ENCODE measurements at places on chromosomes 1 and 21.

DNA sequence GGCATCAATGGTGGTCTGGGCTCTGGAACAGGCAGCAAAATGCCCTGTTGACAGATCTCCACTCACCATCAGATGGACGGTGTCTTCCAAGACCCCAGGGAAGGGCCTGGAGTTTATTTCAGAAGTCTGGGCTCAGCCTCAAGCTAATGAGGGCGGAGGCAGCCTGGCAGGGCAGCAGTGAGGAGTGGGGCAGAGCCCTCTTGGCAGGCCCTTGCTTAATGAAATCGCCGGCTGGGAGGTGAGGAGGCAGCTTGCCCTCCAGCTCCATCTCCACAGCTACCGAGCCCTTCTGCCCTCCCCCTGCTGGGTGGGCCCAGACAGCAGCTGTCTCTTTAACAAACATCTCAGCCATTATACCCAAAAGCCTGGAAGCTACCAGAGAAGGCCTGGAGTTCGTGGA is 22.0 kb upstream of the GRIK3 start:
- no peak for DNase-seq

DNA sequence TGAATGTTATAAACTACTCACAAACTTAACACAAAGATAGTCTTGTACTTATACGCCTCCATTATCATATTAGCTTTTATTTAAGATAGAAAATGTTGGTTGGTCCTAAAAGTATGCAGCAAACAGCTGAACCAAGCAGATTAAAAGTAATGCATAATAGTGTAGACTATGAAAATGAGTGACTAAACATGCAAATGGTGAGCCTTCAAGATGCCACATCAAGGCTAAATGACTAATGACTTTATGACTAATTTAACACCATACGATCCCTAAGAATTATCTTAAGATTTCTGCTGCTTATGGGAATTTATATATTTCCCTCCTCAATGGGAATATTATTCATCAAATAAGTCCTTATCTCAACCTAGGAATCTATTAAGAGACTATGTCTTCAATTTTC is 4.6 kb downstream of the GPATCH2 start:
- DNase-seq: no peak

- no peak for DNase-seq
Measured at GRCh38 chr1:69527273-69527672, 40.4 kb upstream of the LRRC7 start.

DNA sequence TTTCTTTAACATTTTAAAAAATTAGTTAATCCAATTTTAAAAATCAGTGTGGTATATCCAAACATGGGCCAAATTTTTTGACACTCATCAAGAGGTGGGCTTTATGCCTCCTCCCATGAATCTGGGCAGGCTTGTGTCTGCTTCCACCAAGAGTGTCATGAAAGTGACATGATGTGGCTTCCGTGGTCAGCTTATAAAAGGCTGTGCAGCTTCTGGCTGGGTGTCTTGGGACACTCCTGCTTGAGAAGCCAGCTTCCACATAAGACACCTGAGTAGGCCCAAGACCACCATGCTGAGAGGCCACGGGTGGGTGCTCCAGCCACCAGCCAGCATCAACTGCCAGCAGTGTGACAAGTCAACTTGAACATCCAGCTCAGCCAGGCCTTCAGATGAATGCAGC is 74.3 kb upstream of the RUNX3 start:
- DNase-seq: no peak

GRCh38 chr1:169363046-169363730 is 4.4 kb downstream of the NME7 start:
- no peak for DNase-seq

- DNase-seq: no peak
Measured at GRCh38 chr21:28268685-28269084, 724.0 kb downstream of the LTN1 start.

- no peak for DNase-seq
Measured at GRCh38 chr1:146001709-146002108, 5.3 kb upstream of the TXNIP start.

DNA sequence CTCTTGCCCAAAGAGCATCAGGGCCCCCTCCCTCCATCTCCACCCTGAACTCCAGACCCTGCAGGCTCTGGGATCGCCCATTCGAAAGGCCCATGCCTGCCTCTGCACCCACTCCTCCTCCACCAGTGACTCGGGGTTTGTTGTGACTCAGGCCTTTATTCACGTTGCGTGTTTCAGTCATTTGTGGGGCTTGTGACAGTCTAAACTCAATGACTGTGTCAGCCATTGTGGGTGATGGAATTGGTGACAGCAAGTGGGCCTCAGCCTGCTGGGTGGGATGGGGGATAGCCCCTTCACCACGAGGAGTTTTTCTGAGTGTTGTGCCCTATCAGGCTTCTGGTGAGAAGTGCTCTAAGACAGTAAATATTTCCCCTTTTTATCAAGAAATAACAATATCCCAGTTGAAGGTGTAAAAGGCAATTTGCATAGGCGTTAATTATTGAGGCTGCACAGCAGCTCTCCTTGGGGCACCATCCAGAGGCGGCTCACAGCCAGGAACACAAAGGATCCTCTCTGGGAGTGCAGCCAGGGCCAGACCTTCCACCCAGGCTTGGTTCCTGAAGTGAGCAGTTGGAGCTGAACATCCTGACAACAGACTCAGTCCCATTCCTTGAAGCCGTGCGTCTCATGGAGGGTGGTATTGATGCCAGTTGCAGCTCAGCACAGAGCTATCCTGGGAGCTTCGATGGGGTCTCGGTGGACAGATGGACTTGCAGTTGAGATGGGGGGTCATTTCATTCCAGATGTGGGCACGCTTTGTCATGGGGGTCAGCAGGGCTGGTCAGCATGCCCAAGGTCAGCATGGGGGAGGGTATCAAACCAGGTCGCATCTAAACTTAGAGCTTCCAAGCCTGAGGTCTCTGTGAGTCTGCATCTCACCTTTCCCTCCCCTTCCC is 135.6 kb upstream of the CACNA1E start:
- no peak for DNase-seq

- DNase-seq: no peak
Measured at GRCh38 chr21:42467140-42467983, 28.7 kb downstream of the RSPH1 start.

DNA sequence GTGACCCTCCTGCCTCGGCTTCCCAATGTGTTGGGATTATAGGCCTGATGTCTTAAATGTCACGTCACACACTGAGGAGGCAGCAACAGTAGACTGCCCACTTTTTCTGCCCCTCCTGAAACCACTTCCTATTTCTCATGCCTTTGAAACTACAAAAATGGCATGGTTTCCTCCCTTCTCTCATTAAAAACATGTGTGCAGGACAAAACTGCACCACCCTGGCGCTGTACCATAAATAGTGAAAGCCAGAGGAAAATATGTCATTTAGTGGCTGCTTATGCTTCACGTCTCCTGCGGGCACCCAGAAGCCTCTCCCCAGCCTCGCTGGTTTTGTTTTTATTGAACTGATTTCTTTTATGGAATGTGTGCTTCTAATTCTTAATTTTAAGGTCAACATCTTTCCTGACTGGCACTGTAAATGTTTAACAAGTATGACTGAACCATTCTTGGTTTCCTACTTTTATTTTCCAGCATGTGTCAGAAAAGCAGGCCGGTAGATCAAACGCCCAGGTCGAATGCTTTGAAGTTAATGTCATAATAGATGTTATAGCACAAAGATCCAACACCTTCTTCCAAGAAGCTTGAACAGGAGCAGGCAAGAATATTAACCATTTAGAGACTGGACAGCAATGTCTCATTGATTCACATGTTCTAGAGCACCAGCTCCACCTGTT is 59.6 kb upstream of the C1orf87 start:
- no peak for DNase-seq

- no peak for DNase-seq
Measured at GRCh38 chr1:231442735-231443134, 20.6 kb upstream of the EGLN1 start.

DNA sequence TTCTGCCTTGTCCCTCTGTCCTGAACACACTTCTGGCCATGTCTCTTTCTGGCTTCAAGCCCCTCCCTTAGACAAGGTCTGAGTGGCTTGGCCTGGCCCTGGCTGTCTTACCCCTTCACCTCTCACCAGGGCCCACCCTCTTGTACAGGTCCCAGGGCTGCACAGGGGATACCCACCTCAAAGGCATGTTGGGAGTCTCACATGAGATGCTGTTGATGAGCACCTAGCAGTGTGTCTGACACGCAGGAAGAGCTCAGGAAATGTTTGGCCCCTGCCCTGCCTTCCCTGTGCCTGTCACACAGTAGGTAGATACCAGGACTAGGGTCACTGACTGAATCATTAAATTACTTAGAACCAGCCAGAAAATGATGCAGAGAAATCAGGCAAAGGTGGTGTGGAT is 16.6 kb downstream of the ZNF362 start:
- DNase-seq: no peak

DNA sequence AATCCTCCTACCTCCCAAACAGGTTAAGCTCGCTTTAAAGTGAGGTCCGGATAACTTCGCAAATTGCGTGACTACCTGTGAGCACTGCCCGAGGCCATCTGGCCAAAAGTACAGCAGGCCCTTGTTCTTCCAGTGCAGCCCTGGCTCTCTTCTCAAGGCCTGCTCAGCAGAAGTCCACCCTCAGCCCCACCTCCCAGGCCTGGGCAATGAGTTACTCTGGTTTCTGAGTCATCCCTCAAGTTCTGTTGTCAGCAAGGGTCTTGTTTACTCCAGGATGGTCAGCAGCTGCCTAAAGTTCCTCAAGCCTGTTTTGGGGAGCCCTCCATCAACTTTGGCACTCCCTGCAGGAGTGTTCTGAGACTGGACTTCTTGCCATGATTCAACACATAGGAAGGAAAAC is 101.7 kb downstream of the BCAR3 start:
- no peak for DNase-seq

GRCh38 chr1:26696119-26696653 is 371 bp downstream of the ARID1A start:
- no peak for DNase-seq

GRCh38 chr1:4838231-4838630 is 183.8 kb downstream of the AJAP1 start:
- DNase-seq: no peak

DNA sequence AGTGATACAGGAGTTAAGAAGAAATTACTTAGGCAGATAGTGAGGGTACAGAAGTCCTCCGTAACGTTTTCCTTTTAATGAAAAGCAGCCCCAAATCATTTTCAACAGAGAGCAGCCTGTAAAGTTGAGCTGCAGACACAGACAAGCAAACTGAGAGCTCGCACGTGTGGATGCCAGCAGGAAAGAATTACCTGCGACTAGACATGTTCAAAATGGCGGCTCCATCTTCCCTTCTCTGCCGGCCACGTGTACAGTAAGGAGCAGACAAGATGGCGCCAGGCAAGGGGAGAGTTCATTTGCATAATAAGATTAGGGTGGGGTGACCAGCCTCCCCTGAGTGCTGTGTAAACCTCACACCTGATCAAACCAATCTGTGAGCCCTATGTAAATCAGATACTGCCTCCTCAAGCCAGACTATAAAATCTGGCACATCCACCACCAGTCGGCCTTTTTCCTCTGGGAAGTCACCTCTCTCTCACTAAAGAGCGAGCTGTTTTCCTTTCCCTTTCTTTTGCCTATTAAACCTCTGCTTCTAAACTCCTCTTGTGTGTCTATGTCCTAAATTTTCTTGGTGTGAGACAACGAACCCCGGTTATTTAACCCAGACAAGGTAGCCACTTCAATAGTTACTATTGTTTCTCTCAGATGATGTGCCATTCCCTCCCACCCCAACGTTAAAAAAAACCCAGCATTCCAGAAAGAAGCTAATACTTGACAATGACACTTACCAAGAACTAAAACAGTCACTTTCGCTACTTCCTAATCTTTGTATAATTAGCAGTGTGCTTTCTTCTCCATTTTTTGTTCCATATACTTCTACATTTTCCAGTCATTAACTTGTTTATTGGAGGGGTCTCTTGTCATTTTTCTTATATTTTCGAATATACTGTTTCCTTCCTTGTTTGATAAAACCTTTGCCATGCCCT is 27.4 kb downstream of the DUSP10 start:
- no peak for DNase-seq

DNA sequence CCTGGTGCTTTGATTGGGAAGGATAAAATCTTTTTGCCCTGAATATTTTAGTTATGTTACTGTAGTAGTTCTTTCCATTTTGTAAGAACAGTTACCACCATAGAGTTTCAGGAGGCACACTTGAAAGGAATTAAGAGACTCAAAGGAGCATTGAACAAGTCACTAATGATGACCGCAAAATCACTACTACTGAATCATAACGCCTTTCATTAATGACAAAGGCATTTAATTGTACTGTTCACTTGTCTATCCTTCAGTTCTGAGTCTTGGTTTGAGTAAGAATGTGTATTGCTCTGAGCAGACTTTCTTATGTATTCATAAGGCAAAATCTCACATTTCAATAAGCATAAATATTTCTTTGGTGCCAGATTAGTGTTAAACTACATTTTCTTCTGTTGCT is 24.9 kb downstream of the LHX9 start:
- DNase-seq: no peak

DNA sequence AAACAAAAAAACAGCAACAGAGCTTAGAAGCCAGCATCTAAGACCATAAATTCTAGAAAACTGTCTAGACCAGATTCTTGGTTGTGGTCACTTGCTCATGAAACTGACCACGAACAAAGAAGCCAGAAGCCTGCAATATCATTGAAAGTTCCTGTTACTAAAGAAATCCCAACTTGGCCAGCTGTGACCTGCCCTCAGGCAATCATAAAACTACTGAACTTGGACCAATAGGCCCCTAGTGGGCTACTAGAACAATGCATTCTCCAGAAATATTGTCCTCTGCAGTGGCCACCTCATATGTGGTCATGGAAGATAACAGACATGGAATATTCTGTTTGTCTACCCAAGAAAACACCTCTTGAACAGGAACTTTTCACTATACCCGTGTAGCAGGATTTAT is 87.7 kb downstream of the SPATA17 start:
- no peak for DNase-seq

GRCh38 chr1:152582647-152583046 is 2.3 kb upstream of the LCE3D start:
- DNase-seq: no peak

- DNase-seq: no peak
Measured at GRCh38 chr1:245091818-245092637, 62.8 kb upstream of the KIF26B start.

DNA sequence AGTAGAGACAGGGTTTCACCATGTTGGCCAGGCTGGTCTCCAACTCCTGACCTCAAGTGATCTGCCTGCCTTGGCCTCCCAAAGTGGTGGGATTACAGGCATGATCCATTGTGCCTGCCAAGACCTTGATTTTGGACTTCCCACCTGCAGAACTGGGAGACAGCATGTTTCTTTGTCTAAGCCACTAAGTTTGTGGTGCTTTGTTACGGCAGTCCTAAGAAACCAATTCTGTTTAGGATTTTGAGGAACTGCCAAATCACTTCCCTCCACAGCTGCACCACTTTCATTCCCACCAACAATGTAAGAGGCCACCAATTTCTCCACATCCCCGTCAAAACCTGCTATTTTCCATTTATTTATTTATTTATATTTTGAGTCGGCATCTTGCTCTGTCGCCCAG is 46.1 kb downstream of the CHAF1B start:
- no peak for DNase-seq

GRCh38 chr1:177448036-177448615 is 277.4 kb downstream of the BRINP2 start:
- no peak for DNase-seq

- no peak for DNase-seq
Measured at GRCh38 chr21:33339135-33339534, 14.4 kb downstream of the IFNAR1 start.

- DNase-seq: no peak
Measured at GRCh38 chr21:35044770-35045541, 4.1 kb downstream of the RUNX1 start.

All from activated effector memory CD4-positive, alpha-beta T cell treated with Interleukin-2 at 50 U/mL for 16 hours (primary cell).